ENCODE measurements at places on chromosomes 1 and 21. TPM values are rescaled to one million over a fixed set of nuclear protein-coding genes. Genes with fewer than 3 reads are reported as not detected.

Gene OR6N1
- not detected for total RNA-seq

Gene USP21
- 17.4 TPM for total RNA-seq

Gene CEP350
- 36.6 TPM for total RNA-seq

Gene LRRC71
- total RNA-seq = not detected

Gene PPFIA4
- total RNA-seq = 46.7 TPM

Gene FABP3
- total RNA-seq = 3,048 TPM

Gene F11R
- 10.3 TPM for total RNA-seq

Gene CELA3B
- not detected for total RNA-seq

Gene FAM131C
- total RNA-seq = 3.0 TPM

DNA sequence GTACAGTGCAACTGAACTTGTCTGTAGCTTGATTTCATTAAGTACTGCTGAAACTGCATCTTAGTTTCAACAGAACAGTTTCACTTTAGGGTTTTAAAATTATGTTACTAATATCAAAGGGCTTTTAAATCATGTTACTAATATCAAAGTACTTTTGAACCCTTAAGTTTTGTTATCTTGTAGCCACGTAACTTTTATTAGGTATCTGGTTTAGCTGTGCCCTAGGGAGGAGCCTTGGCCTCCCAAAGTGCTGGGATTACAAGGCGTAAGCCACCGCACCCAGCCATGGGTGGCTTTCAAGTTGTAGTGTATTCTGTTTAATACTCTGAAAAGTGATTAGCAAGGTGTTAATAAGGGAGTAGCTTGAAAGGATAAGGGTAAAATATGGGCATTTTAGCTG is 2.0 kb downstream of the KDM4A start:
- DNase-seq = no peak

- DNase-seq = no peak
Measured at GRCh38 chr1:159066108-159066507, 10.5 kb downstream of the AIM2 start.

GRCh38 chr21:45404730-45405270 is at the start of gene COL18A1:
Gene COL18A1 (plus strand): TSS chr21:45405165. CDS start chr21:45405231, 66 bp downstream.
- DNase-seq = no peak

DNA sequence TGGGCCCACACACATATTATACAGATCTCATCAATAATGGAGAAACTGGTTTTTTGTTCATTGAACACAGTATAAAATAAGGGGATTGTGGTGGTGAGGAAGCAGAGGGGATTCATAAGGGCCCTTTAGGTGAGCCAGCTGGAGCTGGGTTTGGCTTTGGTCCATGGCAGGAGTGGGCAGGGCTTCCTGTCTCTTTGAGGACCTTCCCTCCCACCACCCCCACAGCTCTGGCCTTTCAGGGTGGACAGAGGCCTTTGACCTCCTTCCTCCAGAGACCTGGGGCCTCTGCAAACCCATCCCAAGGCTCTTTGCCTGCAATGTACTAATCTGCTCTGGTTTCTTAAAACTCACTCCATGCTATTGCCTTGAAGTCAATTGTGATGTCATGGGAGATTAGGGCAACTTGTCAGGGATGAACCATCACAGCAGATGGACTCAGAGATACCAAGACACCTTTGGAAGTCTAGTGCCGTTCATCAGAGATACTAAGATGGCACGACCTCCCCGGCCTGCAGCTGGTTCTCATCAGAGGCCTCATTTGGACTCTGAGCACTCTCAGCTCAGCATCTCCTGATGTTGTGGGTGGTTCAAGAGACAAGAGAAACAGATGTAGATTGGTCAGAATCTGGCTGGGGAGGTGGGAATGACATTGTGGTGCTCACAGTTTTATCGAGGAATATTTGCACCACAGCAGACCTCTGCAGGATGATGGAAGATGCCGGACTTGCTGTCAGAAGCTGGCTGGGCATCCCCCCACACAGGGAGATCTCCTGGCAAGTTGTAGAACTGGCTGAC is 37.9 kb downstream of the LHX4 start:
- DNase-seq = no peak

DNA sequence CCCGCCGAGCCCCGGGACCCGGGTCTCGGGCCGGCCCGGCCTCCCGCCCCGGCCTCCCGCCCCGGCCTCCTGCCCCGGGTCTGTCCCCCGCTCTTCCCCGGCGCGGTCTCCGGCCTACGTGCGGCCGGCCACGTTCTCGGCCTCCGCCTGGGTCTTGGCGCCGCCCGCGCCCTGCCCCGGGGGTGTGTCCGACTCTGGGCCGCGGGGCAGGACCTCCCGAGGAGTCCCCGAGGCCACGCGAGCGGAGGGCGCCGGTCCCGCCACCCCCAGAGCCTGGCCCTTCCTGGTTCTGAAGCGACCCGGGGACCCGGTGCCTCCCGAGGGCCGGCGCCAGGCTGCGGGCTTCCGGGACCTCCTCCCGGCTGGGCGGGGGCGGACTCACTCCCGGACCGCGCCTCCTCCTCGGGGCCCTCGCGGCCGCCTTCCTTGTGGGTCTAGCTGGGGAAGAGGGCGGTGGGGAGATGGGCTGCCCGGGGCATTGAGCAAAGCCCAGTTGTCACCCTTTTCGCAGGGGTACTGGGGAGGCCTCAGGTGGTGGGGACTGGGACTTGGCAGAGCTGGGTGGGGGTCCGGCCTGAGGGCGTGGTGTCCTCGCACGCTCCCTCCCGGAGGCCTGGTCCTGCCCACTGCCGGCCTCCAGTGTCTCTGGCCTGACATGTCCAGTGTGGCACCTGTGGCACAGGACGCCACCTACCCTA is 558 bp downstream of the PFKL start:
- DNase-seq = peak; percentile 89

DNA sequence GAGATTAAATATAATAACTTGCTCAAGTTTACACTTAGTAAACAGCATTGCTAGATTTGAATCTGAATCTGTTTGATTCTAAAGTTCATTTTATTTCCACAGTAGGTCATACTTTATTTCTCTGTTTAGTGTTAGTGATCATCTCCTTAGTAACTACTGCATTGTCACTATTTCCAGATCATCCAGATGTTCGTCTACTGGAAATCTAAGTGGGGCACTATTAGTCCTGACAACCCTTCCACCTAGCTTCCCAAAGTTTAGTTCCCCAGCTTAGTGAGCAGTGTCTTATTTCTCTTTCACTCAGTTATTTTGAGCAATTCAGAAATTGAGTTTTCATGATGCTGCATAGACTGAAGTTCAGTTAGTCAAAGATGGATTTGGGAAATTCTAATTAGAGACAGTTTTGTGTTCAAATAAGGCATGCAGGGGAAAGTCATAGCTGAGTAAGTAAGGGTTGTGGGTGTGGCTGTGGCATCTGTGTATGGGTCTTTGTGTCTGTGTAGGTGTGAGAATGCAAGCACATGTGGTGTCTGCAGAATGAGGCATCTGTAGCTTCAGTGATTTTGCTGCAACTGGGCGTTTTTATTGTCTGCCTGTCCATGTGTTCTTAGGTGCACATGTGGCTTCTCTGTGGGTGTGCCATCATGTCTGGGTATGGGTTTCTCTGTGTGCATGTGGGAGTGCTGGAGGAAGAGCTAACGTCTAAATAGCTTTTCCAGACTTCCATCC is 107.3 kb downstream of the NTMT2 start:
- DNase-seq = no peak

DNA sequence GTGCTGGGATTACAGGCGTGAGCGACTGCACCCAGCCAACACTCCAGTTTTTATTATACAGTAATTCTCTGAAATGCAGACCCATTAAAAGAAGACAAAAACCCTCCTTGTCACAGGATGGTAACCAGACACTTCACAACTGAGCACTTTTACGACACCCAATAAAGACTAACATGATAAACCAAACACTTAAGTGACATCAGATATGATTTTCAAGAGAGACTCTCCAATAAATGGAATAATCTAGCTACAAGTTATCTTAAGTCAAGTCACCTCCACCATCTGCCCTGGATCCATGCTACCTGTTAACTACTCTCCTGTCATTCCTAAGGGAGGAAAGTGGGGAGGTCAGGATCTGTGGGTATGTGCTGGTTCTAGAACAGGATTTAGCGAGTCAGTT is 5.6 kb downstream of the GNG12 start:
- no peak for DNase-seq

- no peak for DNase-seq
Measured at GRCh38 chr1:7253118-7253480, 467.8 kb downstream of the CAMTA1 start.

- DNase-seq = no peak
Measured at GRCh38 chr1:39895731-39896480, 5.8 kb downstream of the MYCL start.

GRCh38 chr1:85330214-85330631 is 53.8 kb upstream of the BCL10 start:
- DNase-seq = no peak
